Hepatocyte (in vitro differentiated cells): ENCODE measurements at places on chromosomes 12 and 14.

- peak; percentile 80 for DNase-seq
Measured at GRCh38 chr12:114799574-114800487, 115.9 kb upstream of the TBX3 start.

- DNase-seq, result no peak
Measured at GRCh38 chr12:127300075-127300474, 966.9 kb upstream of the TMEM132C start.

DNA sequence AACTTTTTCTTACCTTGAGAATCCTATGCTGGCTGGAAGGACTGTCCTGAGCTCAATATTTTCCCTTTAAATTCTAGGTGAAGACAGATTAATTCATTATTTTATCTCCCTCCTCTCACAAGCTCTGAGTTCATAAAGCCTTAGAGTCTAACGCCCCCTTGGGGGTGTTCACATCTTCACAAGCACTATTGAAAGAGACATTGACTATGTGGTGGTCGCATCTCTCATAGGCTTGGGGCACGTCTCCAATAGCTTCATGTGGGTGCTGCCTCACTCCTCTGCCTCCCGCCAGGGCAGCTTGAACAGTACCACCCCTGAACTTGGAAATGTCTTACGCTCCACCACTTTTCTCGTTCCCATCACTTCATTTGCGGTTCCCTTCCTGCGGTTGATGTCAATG, 106.2 kb downstream of the UNC79 start:
- peak; percentile 7 for DNase-seq

DNA sequence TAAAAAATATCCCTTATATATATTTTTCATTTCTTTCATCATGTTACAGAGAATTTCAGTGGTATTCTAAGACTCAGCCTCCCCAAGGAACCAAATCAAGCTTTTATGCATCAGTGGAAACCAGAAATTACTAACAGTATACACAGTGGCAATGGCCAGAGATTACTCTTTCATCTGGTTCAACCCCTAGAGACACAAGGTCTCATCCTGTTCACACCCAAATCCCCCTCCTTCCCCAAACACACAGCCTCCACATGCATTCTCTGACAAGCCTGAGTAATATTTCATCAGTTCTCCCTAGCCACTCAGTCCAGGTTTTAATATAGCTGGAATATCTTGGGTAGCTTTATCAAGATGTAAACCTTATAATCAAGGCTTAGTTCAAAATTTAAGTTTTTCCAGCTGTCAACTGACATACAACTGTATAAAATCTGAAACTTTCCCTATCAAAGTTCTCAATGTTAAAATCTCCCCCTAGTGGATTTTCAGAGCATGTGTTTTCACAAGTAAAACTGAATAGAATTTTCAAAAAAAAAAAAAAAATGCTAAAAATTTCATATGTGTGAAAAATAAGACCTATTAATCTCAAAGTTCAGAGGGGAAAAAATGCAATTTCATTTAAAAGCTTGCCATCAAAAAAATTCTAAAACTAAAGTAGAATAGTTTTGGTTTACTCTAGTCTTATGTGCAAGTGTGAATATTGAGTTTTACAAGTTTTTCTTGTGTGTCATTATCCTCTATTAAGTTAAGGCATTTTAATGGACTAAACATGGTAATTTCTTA, 10.5 kb upstream of the SSTR1 start:
- no peak for DNase-seq

DNA sequence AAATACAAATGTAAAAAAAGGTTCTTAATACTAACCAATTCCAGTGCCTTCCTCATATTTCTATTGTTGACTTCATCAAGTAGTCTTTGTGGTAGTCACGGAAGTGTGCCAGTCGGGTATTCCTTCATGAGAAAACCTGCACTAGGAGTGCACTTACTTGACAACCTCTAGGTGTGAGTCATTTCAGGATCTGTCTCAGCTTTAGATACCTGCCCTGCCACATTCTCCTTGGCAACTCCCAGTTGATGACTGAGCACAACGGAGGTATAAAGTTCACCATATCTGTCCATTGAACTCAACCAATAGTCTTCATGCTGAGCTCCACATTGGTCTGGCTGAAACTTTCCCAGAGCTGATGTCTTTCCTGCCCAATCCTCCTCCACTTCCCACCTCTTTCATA, 215.7 kb downstream of the SYT10 start:
- DNase-seq, result peak; percentile 43

DNA sequence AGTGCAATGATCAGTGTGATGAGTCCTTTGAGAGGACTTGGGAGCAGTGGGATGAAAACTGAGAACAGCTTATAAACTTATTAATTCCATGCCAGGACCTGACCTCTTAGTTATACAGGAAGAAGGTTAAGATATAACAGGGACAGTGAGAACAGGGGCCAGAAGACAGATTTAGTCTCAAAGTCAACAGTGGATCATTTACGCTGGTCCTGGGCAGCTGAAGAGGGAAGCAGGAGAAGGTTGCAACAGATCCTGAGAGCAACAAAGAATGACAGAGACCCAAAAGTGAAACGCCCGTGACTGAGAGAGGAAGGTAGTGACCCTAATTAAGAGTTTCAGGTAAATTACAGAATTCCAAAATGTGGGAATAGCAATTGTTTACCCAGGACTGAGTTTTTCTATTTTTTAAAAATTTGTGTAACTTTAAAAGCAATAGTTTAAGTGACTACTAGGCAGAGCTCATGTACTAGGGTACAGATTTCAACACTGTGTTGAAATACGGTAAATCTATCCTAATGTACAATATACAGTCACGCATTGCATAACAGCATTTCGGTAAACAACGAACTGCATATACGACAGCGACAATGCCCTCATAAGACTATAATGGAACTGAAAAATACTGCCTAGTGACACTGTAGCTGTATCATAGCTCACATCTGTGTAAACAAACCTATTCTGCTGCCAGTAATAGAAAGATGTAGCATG, 77.7 kb upstream of the GNPNAT1 start:
- no peak for DNase-seq

DNA sequence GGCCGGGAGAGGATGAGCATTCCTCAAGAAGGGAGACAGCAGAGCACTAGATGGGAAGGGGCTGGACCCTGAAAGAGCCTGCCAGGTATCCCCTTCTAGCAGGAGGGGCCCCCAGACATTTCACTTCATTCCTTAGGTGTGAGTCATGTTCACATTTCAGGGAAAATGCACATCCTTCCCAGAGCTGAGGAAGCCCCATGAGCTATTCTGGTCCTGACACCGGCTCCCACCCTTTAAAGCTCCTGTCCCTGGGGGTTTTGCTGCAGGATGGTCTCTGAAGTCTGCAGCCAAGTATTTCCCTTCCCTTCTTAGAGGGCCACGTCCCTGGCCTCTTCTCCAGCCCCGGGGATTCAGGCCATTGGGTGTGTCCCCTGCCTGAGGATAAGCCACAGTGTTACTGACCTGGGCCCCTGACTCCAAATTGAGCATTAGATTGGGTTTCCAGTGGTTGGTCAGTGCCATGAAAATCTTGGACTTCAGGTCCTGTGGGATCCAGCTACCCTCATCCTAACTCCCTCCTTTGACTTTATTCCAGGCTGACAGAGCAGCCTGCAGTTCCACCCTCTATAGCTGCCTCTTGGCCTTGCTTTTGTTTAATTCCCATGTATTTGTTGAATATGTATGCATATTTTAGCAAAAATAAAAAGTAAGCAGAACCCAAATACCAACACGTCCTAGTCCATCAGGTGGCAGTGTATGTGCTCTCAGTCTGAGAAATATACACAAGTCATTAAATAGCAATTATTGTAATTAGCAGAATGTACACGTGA, 267.1 kb downstream of the CACNA1C start:
- DNase-seq, result peak; percentile 48
